ENCODE measurements at places on chromosomes 13 and 19. TPM values are rescaled to one million over a fixed set of nuclear protein-coding genes. Genes with fewer than 3 reads are reported as not detected.

DNA sequence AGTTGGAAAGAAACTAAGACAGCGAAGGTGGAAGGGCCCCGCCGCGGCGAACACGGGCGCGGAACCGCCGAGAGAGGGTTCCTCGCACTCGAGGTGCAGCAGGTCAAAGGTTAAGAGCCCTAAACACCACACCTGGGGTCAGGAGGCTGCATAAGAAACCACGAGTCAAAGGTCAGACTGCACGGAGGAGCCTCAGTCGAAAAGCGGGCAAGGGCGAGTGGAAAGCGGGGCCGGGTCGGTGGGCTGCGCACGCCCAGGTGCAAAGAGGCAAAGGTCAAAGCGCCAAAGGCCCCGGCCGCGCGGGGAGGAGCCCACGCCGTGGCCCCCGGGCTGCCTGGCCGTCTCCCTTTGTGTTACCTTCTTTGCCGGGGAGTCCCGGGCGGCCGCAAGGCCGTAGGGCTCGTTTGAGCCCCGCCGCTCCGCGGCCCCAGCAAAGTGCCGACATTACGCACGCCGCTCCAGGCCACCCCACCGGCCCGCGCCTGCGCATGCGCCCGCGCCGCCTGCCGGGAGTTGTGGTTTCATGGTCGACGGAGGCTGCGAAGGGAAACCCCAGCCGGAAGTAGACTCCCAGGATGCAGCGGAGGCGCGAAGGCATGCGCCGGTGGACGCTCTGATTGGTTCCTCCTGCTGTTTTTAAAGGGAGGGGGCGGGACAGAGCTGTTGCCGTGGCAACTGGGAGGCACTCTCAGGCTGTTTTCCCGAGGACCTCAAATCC lies at the start of gene POLRMT:
TSS of gene POLRMT (minus strand) at position 470 of the 718 bp plus-strand sequence. CDS start at position 445, 25 bp downstream.
- peak; percentile 95 for DNase-seq

- no peak for DNase-seq
Observed at GRCh38 chr19:2212861-2213711, 23.0 kb downstream of the PLEKHJ1 start.

The PSG7 gene
- total RNA-seq, result not detected

DNA sequence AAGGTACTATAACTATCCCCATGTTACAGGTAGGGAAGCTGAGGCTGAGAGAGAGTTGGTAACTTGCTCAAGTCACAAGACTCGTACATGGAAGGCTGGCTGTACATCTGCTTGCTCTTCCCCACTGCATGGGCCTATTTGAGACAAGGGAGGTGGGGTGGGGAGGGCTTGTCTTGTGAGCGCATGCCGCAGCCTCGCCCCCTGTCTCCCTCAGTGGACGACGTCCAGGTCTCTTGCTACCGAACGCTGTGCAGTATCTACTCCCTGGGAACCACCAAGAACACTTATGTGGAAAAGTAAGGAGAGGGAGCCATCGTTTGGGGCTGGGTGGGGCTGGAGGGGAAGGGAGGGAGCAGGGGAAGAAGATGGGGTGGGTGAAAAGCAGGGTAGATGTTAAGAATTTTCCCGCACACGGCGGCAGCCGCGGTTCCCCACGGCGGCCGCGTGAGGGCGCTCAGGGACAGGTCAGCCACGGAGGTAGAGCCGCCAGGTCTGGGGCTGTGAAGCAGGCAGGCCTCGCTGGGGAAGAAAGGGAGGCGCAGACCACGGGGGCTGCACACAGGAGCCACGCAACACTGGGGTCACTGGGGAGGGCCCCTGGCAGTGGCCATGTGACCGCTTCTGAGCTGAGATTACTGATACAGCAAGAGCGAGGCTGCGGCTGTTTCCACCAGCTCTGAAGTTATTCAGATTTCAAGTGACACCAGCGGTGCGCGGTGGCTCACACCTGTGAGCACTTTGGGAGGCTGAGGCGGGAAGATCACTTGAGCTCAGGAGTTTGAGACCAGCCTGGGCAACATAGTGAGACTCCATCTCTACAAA lies 81.5 kb downstream of the RYR1 start:
- peak; percentile 17 for DNase-seq

- peak; percentile 73 for DNase-seq
Observed at GRCh38 chr19:38079926-38080380, 144.1 kb downstream of the DPF1 start.

GRCh38 chr19:40576585-40577451 lies at the start of gene SHKBP1:
Gene SHKBP1, plus strand, starts transcription at chr19:40576873. Its CDS starts 27 bp downstream, at chr19:40576900.
- DNase-seq, result peak; percentile 84

The COL4A1 gene
- total RNA-seq, result 3.6 TPM

DNA sequence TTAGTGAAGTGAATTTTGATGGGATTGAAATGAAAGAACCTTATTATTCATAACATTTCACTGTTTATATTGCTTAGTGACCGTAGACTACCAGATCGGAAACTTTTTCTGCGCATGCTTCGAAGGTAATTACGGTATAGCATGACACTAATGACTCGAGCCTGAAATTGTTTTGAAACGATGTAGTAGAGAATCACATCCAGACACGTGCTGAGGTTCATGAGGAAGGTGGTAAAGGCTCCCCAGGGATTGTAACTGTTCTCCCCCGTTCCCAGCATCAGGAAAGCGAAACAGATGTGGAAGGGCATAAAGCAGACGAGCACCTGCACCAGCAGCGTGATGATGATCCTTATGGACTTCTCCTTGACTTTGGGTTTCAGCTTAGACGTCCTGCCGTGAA lies 3.3 kb downstream of the GPR18 start:
- no peak for DNase-seq

DNA sequence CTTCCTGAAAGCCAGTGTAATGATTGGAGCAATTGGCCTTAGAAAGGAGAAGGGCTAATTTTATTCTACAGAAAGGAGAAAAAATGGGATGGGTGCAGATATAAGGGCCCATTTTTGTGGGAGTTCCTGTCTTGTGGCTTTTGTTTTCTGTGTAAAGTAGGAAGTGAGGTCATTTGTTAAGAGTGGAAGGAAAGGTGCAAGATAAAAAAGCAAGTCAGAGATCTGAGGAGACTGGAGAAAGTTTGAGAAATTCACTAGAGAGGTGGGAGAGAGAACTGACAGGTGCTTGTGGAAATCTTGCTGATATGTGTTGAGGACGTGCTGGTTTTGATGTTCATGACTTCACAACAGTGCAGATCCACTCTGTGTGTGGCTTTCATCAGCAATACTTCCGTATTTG lies 349.4 kb downstream of the DLEU7 start:
- no peak for DNase-seq

GRCh38 chr13:50742968-50743367 lies 100.5 kb downstream of the DLEU7 start:
- DNase-seq, result no peak

GRCh38 chr13:42233726-42234125 lies 38.2 kb upstream of the AKAP11 start:
- no peak for DNase-seq

DNA sequence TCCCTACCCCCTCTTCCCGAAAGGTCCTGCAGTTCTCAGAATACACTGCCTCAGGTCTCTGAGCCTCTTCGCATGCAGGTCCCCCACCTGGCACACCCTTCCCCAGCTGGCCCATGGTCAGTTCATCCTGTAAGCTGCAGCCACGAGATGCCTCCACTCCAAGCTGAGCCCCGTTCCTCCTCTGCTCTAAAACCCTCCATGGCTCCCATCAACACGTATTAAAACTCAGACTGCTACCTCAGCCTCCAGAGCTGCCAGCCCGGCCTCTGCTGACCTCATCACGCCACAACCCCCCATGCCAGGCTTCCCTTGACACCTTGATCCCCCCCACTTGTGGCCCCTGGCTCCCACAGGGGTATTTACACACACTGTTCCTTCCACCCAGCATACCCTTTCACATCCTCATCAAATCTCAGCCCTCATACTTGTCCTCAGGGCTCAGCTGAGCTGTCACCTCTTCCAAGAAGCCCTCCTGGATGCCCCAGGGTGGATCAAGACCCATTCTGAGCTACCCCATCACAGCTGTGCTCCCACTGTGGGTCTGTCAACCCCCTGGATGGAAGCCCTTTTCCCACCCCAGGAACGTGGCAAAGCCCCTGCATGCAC lies 48.9 kb downstream of the PTPRS start:
- DNase-seq, result no peak

DNA sequence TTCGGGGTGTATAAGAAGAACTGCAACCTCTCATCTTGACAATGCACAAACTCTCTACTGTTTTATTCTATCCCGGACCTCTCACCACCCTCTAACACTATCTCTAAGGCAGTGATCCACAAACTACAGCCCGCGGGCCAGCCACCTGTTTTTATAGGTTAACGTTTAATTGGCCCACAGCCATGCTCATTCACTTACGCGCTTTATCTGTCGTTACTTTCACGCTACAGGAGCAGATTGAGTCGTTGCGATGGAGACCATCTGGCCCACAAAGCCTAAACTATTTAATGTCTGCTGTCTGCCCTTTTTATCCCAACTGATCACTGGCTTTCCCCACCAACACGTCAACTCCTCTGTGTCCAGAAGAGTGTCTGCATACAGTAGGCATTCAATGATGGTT lies 158.9 kb downstream of the CACNA1A start:
- no peak for DNase-seq

GRCh38 chr19:51559240-51559639 lies 11.8 kb upstream of the ZNF175 start:
- DNase-seq, result no peak

GRCh38 chr13:79678100-79678499 lies 197.1 kb downstream of the NDFIP2 start:
- peak; percentile 34 for DNase-seq

The KASH5 gene
- total RNA-seq, result not detected

The GFY gene
- total RNA-seq, result not detected

DNA sequence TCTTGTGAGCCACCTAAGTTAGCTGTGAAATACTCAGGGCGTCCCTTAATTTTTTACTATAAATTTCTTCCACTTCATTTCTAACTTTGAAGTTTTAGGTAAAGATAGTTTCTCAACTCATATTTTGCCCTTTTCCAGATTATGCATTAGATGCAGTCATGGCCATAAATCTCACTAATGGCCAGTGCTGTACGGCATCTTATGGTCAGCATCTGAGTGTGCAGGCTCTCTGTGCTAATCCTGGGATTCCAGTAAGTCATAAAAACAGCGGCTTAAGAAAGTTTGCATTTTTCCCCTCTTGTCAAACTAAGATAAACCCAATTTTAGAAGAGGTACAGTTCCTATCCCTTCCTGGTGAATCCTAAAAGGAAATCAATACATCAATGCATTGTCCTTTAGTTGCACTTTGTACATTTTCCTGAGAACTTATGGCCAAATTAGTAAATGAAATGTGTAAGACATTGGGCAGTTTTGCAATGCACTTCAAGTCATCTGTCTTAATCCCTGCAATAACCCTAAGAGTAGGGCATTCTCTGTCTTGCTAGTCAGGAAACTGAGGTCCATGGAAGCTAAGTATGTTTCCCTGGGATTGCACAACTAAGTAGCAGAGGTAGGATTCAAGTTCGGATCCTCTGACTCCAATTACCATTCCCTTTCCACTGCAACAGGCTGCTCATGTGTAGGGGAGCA lies 146.2 kb downstream of the DCT start:
- no peak for DNase-seq

The CACNA1A gene
- not detected for total RNA-seq

- DNase-seq, result peak; percentile 36
Observed at GRCh38 chr19:15038294-15038693, 11.0 kb upstream of the CASP14 start.

GRCh38 chr13:70357031-70357430 lies 248.8 kb upstream of the KLHL1 start:
- DNase-seq, result peak; percentile 26

DNA sequence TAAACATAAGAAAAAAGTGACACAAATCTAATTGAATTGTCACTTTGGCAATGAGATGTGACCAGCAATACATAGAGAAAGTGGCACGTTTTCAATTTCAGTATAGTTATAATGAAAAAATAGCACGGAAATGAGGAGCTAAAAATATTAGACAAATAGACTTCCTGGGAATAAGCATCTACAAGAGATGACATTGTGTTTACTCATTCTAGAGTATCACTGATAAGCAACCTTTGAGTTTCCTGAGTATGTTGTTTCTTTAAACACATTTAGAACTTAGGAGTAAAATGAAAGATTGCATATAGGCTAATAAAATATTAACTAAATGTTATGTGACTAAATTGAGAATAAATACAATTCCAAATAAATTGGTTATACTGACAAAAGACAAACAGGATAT lies 207.1 kb upstream of the SLITRK6 start:
- DNase-seq, result peak; percentile 50

DNA sequence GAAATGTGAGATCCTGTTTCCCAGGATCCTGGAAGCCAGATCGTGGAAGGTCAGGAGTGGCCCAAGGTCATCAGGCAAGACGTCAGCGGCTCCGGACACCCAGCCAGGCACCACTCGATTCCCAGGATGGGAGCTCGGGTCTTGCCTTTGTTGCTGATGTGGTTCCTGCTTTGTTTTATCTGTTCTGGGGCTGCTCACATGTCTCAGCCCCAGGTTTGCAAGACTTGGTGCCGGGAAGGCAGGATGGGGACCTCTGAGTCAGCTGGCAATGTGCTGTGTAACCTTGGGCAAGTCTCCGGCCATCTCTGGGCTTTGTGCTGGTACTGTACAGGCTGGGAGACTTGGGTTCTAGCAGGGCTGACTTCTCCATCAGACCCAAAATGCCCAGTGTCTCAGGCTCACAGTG lies 1.4 kb upstream of the FCHO1 start:
- no peak for DNase-seq

DNA sequence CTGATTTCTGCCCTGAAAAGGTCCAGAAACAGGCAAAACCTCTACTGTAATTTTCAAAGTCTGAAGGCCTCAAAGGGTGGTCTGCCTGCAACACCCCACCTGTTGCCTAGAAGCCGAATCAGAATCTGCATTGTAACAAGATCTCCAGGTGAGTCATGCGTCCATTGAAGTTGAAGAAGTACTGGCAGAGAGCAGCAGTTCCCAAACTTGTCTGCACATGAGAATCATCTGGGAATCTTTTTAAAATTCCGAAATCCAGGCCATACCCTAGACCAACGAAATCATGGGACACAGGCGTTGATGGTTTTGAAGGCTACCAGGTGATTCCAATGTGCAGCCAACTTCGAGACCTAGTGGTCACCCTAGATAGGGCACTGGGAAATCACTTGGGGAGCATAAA lies 16.0 kb upstream of the CLN5 start:
- peak; percentile 80 for DNase-seq

The SYDE1 gene
- 0.64 TPM for total RNA-seq

The ZNF560 gene
- total RNA-seq, result 0.38 TPM

GRCh38 chr13:40920826-40921225 lies 98.3 kb downstream of the ELF1 start:
- no peak for DNase-seq
